ENCODE measurements at places on chromosomes 7 and 10. TPM values are rescaled to one million over a fixed set of nuclear protein-coding genes. Genes with fewer than 3 reads are reported as not detected.

The KLF14 gene
- 0.15 TPM for total RNA-seq

The MRC1 gene
- total RNA-seq = under 0.01 TPM

The WASHC2A gene
- total RNA-seq = 27.6 TPM

The ACTL6B gene
- not detected for total RNA-seq

The IL6 gene
- 16.3 TPM for total RNA-seq

The PLXDC2 gene
- total RNA-seq = under 0.01 TPM

The SFTPD gene
- total RNA-seq = not detected

The ZNF467 gene
- 1.8 TPM for total RNA-seq

The NCF1 gene
- not detected for total RNA-seq

The CRHR2 gene
- not detected for total RNA-seq

The SOSTDC1 gene
- total RNA-seq = not detected

The SPDYE6 gene
- not detected for total RNA-seq

The PFKP gene
- 416 TPM for total RNA-seq

The DNAJC12 gene
- 4.2 TPM for total RNA-seq

The PNLIPRP1 gene
- not detected for total RNA-seq

The CAPZA2 gene
- 336 TPM for total RNA-seq

The HYAL4 gene
- total RNA-seq = not detected

The GNAT3 gene
- not detected for total RNA-seq

The DENND2A gene
- 0.30 TPM for total RNA-seq

The EPDR1 gene
- total RNA-seq = 1.3 TPM

The PRLHR gene
- not detected for total RNA-seq

The ARMH3 gene
- total RNA-seq = 5.8 TPM

The PNLIPRP3 gene
- not detected for total RNA-seq

All from epithelial cell of umbilical artery (primary cell).